ENCODE measurements at places on chromosomes 3 and 15.

DNA sequence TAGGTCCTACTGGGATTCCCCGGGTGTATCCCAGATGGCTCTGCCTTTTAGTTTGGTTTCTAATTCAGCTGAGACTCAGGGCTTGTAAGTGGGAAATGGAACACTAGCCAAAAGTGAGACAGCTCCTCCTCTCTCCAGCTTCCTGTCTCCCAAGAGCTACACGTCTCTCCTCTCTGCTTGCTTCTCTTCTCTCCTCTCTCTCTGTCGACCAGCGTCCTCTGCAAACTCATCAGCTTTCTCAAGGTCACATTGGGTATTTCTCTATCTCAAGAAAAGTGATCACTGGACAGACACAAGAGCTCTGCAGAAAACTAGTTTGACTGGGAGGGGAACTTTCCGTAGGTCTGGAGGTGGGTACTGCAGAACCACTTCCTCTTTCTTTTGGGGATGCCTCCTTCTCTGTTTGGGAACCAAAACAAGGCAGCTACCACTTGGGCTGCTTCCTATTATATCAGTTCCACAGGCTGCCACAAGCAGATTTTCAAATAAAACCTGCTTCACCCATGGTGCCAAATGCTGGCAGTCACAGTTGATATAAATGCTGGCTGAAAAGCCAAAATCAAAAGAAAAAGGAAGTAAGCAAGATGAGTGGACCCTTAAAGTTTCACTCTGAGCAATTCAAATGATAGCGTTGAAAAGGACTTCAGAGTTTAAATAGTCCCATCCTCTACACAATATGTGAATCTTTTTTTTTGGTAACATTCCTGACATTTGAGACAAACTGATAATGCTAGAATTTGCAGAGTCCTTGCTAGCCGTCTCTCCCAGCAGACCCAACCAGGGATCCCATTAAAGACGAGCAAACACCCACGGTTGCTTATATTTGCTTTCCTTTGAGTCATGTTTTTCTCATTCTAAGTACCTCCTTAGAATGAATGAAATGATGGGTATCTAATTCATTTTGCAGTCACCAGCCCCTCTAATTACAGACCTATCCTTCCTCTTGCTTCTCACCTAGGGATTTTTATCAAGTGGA lies 7.2 kb upstream of the DYNC1LI1 start:
- peak; percentile 30 for DNase-seq

DNA sequence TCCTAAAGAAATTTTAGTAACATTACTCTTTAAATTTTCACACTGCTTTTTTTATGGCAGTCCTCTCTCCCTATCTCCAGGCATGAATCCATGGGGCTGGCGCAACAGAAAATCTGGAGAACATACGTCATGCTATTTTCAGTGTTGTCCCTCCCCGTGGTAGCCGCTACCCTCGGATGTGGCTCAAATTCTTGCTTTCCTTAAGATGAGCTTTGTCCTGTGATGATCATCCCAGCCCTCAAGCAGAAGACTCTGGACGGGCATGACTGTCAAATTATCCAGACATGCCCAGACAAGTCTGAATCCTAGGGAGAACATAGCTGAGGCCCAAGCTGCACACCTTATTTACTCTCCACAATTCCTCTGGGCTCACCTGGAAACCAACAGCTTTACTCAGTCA lies 49.1 kb downstream of the FMN1 start:
- DNase-seq, result no peak

GRCh38 chr3:187718802-187719201 lies 16.4 kb upstream of the RTP2 start:
- no peak for DNase-seq

DNA sequence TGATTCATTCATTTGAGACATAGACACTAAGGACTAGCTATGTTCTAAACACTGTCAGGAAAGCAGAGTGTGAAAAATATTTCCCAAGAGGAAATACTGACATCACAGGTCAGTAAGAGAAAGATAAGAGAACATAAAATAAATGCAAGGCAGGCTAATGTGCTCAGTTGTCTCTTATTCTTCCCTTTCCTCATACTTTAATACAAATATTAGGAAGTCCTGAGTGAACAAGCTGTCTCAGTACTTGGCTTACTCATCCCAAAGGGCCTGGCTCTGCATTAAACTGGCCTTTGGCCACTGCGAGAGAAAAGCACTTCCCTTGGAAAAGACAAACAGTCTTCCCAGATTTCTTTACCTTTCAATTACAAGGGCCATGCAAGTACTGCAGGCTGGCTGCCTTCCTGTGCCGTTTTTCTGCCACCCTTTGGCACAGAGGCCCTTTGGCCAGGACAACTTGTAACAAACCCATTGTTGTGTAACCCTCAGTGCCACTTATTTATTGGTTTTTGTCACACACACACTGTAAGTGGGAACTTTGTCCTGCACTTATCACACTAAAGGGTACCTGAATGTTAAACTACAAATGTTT lies 31.7 kb downstream of the EDC3 start:
- no peak for DNase-seq

DNA sequence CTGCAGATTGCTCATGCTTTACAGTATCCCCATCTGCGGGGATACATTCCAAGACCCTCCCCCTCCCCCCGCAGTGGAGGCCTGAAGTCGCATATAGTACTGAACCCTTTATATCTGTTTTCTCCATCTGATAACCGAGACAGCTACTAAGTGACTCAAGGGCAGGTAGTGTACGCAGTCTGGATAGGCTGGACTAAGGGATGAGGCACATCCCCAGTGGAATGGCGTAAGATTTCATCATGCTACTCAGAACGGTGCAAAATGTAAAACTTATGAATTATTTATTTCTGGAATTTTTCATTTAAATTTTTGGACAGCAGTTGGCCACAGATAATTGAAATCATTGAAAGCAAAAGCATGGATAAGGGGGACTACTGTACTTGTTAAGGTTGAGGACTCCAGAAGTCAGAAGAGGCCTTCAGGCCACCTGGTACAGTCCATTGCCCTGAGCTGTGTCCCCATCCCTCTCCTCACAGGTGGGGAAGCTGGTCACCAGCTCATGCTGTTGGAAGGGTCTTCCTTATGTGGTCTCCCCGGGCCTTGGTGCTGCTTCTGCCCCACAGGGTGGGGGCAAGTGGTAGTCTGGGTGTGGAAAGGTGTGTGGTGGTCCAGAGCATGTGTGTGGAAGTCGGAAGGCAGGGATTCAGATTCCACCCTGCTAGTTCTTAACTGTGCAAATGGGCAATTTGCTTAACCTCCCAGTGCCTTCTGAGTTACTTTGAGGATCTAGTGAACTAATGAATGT lies 72.0 kb downstream of the HCN4 start:
- no peak for DNase-seq

GRCh38 chr15:32908872-32909271 lies 191.1 kb downstream of the GREM1 start:
- DNase-seq, result no peak

GRCh38 chr3:172698631-172699030 lies 12.2 kb downstream of the NCEH1 start:
- DNase-seq, result no peak

- no peak for DNase-seq
These were observed 145.6 kb upstream of the ZBTB20 start for GRCh38 chr3:115292677-115293165.

GRCh38 chr3:123656691-123657090 lies 71.8 kb upstream of the HACD2 start:
- DNase-seq, result no peak

DNA sequence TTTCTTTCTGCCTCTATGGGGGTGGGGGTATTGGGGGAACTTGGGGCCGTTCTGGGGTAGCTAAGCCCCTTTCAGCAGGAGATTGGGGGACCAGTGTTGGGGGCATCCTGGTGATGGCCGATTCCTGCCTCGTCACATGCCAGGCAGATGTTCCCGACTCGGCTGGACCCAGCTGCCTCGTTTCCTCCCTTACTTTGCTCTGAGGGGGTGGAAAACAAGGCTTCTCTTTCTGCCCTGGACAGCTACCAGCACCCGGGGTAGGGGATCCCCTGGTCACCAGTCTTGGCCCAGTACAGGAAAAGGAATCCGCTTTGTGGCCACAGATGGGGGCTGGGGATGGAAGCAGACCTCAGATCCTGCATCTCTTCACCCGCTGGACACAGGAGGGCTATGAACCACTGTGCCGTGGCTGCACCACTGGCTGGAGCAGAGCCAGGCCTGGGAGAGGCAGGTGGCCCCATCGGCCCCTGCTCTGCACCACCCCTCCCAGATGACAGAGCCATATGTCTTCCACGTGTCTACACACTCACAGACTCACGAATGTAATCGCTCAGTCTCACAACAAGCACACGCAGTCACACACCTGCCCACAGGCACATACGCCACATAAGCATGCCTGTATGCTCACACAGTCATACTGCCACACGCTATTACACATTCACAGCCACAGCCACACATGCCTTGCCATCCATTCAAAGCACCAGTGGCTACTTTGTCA lies 12.4 kb downstream of the SNX33 start:
- no peak for DNase-seq

GRCh38 chr15:77059786-77060361 lies 11.0 kb downstream of the TSPAN3 start:
- DNase-seq, result no peak

GRCh38 chr3:25915673-25916072 lies 125.8 kb downstream of the OXSM start:
- no peak for DNase-seq

DNA sequence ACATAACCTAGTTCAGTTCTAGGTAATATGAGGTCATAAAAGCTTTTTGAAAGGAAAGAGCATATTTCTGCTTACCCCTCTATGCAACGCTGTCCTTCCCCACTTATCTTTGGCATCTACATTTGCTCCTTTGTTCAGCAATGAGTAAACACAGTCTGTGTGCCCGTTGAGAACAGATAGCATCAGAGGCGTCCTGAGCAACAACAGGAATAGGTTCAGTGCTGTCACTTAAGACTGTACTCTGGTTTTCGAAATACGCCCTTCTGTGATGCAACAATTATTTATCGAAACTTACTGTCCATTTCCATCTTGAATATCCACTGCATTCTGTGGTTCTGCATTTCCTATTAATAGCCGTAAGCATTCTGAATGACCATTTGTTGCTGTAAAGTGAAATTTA lies 84.4 kb downstream of the BTD start:
- DNase-seq, result no peak

DNA sequence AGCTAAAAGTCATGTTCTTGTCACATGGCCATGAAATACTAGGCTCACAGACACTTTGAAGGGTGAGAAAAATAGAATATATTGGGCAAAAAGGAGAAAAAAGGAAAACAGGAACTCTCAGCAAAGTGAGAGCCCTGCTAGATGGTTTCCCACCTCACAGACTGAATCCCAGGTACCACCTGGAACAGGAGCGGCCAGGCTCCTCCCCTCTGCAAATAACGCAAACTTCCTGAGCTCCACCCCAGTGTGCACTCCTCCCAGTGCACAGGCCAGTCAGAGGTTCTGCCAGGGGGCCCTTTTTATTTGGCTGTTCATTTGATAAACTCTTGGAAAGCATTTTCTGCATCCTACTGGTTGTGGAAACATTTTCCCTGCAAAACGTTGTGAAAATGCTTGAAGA lies 780.4 kb downstream of the TBL1XR1 start:
- DNase-seq, result no peak

GRCh38 chr3:79326642-79327041 lies 441.2 kb downstream of the ROBO1 start:
- DNase-seq, result no peak

DNA sequence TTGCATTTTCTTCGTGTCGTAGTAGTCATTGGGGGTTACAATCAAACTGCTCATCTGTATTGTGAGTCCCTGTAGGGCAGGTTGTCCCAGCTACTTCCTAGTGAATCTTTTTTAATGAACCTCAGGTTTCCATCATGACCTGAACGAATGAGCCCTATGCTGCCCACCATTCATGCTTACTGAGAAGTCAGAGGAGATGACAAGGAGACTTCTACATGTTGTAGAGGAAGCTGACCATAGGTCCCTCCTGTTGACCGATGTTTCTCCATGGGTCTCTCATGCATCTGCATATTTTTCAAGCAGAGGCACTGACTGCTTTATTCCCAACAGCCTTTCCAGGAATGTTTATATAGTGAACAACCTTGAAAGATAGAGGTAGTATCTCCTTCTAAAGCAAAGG lies 5.0 kb upstream of the NME9 start:
- DNase-seq, result no peak

DNA sequence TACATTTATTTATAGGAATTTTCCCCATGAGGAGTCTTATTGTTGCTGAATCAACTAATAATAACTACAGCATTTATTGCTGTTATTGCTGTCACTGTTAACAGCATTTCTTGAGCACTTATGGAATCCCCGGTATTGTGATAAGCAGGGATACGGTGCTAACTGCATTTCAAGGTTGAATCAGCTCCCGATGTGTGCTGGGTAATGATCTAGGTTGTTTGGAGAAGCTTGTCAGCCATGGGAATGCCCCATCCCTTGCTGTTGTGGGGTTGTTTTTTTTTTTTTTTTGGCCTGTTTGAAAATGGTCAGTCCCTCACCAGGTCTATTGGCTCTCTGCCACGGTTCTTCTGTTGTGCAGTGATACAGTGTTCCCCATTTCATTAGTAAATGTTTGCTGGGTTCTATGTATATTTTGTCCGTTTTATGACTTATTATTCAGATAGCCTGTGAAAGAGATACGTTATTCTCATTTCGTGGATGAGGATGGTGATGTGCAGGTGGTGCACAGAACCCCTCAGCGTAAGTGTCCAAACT lies 48.5 kb downstream of the MED12L start:
- DNase-seq, result no peak

DNA sequence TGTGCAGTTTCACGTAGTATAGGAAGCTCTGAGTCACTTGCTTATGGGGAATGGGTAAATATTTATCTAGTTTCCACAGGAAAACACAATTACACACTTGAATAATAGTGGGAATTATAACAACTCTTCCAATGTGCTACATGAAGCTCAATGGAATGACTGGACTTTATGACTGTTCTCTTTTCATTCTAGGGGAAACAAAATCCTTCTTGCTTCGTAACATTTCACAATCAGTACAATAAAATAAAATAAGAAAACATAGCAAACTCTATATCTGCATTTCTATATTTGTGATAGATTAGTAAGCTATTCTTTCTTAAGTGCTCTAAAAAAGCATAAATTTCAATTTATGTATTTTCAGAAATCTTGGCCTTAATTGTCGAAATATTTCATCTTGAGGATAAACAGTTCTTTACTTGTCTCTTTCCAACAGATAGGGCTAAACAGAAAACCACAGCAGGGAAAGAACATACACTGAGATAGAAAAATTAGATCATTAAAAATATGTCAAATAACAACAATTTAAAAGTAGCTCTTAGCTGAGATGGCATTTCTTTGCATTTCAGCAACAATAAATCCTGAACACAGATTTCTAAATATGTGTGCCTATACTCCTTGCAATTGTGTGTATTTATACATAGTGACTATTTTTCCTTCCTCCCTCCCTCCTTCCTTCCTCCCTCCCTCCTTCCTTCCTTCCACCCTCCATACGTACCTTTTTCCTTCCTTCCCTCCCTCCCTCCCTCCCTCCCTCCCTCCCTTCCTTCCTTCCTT lies 395.5 kb upstream of the KCNMB2 start:
- DNase-seq, result no peak

- no peak for DNase-seq
These were observed 15.9 kb upstream of the SKOR1 start for GRCh38 chr15:67809441-67809840.
